HepG2 (cell line): ENCODE measurements at places on chromosomes 11 and 22. TPM values are rescaled to one million over a fixed set of nuclear protein-coding genes. Genes with fewer than 3 reads are reported as not detected.

PVALB gene
- not detected in 2 replicates for total RNA-seq

MS4A8 gene
- total RNA-seq: not detected in 2 replicates

MRGPRF gene
- total RNA-seq: not detected in 2 replicates

ANO5 gene
- total RNA-seq: 0.02 TPM in 1 of 2 replicates, not detected in the other

GRCh38 chr11:134260503-134260902 lies 7.1 kb downstream of the ACAD8 start:
- peaks cover 2% of the 10 kb centered on the region for H3K4me1 ChIP-seq
- H3K27ac ChIP-seq: no peak overlapping the region
- no peaks in the 10 kb centered on the region for H3K27me3 ChIP-seq
- H3K4me3 ChIP-seq: no peak overlapping the region
- no peak for DNase-seq

GRCh38 chr11:19832086-19832750 lies 119.6 kb downstream of the NAV2 start:
- no peak overlapping the region for H3K4me3 ChIP-seq
- peaks cover 23% of the 10 kb centered on the region; the same call in 2 of the 3 replicates for H3K27me3 ChIP-seq
- no peaks in the 10 kb centered on the region for H3K36me3 ChIP-seq

DNA sequence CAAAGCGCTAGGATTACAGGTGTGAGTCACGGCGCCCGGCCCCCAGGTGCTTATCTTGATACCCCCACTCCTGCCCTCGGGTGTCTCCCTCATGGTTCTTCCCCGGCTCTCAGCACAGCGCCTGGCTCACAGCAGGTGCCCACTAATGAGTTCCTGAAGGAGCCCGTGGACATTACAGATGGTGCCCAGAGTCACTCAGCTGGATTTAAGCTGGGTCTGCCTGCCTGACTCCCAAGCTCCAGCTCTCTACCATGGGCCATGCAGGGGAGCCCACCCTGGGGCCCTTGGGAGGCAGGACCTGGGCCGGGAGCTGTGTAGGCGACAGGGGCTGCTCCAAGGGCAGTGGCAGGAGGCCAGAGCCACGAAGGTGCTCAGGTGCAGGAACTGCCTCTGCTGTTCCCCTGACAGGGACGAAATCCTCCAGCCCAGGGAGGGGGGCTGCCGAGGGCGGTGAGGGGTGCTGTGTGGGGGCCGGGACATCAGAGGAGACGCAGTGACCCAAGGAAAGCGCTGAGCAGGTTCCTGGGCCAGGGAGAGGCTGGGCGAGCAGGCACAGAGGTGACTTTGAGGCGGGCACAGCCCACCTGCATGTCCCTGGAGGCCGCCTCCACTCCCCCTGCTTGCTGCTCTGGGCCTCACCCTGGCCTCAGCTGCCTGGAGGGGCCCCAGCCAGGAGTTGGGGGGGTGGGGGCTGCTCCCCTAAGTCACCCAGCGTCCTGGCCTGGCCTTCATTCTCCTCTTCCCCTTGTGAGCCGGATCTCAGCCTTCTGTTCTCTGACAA lies 14.6 kb upstream of the FLRT1 start:
- H3K27me3 ChIP-seq: no peaks in the 10 kb centered on the region

GRCh38 chr22:44529827-44530523 lies 31.9 kb upstream of the RTL6 start:
- no peaks in the 10 kb centered on the region for H3K4me1 ChIP-seq
- H3K27ac ChIP-seq: no peak overlapping the region
- no peak overlapping the region for H3K4me3 ChIP-seq
- DNase-seq: no peak

DNA sequence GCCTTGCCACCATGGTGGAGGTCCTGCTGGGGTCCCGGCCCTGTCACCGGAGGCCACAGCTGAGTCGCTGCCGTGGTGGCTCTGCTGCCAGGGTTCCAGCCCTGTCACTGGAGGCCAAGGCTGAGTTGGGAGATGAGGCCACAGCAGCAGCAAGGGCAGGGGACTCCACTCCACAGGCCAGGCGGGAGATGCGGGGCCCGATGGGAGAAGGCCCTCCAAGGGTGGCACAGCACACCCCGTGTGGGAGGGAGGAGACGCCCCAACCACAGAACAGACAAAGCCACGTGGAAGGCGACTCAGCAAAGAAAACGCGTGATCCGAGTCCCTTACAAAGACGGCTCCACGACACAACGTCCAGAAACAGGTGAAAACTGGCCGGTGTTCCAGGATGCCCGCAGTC lies 159.3 kb downstream of the BRD1 start:
- peaks cover 58% of the 10 kb centered on the region; the same call in 2 of the 3 replicates for H3K27me3 ChIP-seq
- H3K27ac ChIP-seq: no peak overlapping the region
- no peaks in the 10 kb centered on the region for H3K36me3 ChIP-seq
- no peak overlapping the region for H3K4me3 ChIP-seq
- H3K4me1 ChIP-seq: no peaks in the 10 kb centered on the region

DNA sequence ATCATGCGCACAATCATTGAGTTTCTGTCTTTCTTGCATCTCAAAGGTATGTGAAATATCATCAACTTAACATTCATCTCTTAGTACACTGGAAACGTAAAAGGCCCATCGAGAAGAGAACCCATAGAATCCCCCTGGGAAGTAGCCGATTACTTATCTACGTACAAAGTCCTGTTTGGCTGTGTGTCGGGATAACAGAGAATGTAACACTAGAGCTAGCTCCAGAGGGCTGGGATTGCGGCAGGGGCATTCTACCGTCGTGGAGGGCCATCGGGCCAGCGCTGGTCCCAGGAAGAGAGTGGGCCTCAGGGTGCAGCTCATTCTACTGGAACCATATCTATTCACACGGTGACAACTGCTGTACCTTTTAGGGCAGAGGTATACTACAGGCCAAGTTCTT lies 4.5 kb downstream of the GAL start:
- no peak overlapping the region for H3K4me3 ChIP-seq
- H3K36me3 ChIP-seq: no peaks in the 10 kb centered on the region
- peaks cover 9% of the 10 kb centered on the region for H3K27me3 ChIP-seq
- peaks cover 8% of the 10 kb centered on the region; the same call in 1 of the 2 replicates for H3K4me1 ChIP-seq
- no peak overlapping the region for H3K27ac ChIP-seq

GRCh38 chr11:38582756-38583155 lies 1984.7 kb upstream of the RAG2 start:
- H3K27me3 ChIP-seq: no peaks in the 10 kb centered on the region
- H3K36me3 ChIP-seq: no peaks in the 10 kb centered on the region
- no peak for DNase-seq
- H3K27ac ChIP-seq: no peak overlapping the region
- H3K4me3 ChIP-seq: no peak overlapping the region
